Chondrocyte (in vitro differentiated cells): ENCODE measurements at places on chromosomes 13 and 19.

DNA sequence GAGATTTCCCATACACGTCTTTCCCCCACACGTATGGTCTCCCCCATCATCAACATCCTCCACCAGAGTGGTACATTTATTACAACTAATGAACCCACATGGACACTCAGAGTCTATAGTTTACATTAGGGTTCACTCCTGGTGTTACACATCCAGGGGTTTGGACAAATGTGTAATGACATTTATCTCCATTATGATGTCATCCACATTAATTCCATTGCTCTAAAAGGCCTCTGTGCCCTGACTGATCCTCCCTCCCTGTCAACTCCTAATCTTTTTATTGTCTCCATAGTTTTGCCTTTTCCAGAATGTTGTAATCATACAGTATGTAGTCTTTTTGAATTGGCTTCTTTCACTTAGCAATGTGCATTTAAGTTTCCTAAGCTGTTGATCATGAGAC lies 8.2 kb downstream of the ZNF383 start:
- no peak for DNase-seq

DNA sequence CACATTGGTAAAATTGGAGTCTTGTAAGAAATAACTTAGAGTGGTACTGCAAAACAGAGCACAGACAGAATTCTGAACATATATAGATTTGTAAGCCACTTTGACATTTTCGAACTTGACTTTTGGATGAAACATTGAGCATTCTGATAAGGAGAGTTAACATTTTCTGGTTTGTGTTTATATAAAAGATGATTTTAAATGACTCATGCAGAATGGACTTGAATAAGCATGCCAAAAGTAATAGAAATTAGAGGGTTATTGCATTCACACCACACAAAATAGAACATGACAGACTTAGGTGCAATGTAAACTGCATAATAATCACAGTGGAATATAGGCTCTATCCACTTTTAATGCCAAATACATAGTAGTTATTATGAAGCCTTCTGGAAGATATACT lies 507.0 kb downstream of the DACH1 start:
- no peak for DNase-seq

GRCh38 chr13:110648146-110648819 lies 32.9 kb downstream of the NAXD start:
- DNase-seq, result no peak

DNA sequence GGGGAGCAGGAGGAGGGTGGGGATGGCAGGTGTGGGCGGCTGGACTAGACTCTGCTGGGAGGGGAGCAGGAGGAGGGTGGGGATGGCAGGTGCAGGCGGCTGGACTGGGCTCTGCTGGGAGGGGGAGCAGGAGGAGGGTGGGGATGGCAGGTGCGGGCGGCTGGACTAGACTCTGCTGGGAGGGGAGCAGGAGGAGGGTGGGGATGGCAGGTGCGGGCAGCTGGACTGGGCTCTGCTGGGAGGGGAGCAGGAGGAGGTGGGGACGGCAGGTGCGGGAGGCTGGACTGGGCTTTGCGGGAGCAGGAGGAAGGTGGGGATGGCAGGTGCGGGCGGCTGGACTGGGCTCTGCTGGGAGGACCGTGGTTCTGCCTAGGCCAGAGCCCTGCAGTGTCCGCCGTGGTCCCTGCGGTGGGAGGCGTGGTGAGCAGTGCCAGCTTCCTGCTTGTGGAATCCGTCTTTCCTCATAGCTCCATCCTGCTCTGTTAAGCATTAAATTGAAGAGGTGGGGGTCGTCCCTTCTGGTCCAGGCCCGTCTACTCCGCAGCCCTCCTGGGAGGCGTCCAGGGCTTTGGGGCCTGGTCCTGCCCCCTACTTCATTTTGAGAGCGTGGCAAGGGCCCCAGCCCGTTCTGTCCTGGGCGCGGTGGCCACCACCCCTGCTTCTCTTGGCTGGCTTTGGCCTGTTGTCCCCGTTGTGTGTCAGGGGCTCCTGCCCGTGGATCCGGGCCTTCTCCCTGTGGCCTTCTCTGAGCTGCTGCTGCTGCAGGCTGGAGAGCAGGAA lies 4.7 kb downstream of the SPPL2B start:
- no peak for DNase-seq

DNA sequence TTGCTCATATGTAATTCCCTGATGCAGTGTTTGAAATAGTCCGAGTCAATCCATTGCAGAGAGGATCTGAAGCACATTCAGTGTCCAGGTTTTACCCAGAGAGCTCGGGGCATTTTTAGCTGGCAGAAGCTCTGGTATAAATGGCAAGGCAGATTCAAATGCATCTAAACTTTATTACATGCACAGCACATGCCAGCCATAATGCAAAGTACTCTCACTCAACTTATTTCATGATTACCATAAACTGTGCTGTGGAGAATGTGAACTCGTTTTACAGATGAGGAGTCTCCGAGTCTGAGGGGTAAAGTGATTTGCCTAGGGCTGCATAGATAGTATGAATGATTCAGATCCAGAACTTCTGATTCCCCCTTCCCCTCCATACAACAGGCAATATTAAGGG lies 13.5 kb upstream of the CBY2 start:
- DNase-seq, result no peak

DNA sequence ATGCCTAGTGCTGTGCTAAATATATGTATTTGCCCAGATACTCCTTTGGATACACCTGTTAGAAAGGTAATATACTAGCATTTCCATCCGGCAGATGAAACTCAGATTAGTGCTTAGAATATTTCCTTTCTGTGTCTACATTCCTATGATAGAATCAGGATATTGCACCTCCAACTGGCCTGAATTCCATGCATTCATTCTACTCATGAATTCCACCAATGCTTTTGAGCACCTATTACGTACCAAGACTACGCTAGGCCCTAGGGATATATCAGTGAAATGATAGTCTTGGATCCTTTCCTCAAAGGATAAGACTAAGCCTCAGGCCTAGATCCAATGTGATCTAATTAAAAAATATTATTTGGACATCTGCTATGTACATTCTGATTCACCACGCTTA lies 223.8 kb upstream of the SERP2 start:
- DNase-seq, result no peak

GRCh38 chr19:1237754-1238368 lies at the start of gene CBARP:
Gene CBARP, minus strand, starts transcription at chr19:1238005. Its CDS starts 1,905 bp downstream, at chr19:1236100.
- no peak for DNase-seq

DNA sequence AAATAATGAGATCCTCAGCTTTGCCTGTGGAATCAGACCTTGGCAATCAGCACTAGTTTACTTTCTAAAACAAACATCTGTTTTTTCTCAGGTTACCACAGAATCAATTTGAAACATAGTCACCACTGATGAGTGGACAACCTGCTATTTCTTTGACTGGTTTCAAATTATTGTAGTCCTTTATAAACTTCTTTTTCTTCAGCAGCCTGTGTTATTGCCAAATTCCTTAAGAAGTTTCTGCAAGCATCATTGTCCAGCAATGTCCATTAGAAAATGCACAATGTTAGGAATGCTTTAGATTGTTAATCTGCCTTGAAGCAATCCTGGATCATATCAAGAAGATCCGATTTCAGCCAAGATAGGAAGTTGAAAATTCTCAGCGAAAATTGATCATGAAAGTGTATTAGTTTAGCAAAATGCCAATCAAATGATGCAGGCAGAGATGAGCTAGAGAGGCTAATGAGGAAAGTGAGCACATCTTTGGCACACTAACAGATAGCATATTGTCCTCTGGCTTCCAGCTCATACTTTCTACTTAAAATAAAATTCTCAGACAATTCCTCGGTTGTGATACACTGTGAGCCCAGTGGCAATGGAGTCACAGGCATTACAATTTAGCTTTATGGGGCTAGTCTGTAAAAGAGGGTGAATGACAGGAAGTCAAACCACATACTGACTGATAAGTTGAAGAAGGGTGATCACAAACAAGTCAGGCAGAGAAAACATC lies 270.6 kb downstream of the SLITRK6 start:
- DNase-seq, result no peak

DNA sequence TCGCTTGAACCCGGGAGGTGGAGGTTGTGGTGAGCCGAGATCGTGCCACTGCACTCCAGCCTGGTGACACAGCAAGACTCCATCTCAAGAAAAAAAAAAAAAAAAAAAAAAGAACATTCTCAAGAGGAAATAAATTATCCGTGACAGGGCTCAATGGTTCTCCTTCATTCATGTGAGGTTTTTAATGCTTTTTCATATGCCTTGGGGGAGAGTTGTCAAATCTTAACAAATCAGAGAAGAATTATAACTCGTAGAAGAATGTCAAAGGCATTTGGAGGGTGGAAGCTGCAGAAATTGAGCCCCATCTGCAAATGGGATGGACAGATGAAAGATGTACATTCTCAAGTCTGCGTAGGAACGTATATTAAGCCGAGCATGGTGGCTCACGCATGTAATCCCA lies 34.9 kb upstream of the HOMER3 start:
- no peak for DNase-seq
